ENCODE measurements at places on chromosomes 1 and 21.

GRCh38 chr1:26555550-26555981 is 26.0 kb downstream of the RPS6KA1 start:
- no peak for DNase-seq

- no peak for DNase-seq
Measured at GRCh38 chr1:32339363-32339978, 3.4 kb upstream of the MARCKSL1 start.

DNA sequence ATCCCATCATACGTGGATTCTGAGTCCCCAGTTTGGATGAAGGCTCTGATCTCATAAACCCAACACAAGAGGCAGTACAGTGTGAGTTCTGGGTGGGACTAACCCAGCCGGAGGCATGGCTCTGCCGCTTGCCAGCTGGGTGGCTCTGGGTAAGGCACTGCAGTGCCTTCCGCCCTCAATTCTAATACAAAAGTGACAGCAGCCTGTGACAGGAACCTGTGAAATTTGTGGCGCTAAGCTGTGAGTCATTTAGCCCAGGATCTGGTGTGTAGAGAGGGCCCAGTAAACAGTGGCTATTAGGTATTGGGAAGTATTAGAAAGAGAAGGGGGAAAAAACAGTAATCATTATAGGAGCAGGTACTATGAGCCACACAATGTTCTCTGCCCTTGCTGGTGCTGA is 23.3 kb downstream of the HSPG2 start:
- DNase-seq, result no peak

DNA sequence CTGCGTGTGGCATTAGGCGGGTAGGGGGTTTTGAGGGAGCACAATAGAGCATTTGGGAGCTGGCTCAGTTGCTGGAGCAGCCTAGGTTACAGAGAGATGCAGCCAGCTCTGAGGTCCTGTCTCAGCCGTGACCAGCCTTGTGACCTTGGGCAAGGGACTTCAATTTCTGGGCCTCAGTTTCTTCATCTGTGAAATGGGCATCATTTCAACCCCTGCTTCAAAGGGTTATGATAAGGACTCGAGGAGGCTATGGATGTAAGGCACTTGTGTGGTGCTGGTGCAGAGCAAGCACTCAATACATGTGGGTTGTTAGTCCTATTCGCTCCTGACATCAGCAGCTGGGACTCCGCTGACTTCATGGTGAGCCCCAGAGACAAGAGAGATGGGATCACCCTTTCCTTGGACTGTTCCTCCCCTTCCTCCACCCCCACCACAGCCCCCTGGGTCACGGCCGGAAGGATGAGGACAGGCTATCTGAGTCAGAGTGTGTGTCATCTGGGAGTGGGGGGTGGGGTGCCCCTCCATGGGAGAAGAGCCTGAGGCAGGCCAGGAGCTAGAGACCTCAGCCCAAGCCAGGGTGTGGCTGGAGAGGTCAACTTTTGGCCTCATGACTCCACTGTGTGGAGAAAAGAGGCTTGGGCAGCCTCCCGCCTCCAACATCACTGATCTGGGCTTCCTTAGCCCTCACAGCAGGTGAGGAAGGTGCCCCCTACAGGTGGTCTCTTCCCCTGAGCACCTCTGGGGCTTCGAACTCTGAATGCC is 71.4 kb upstream of the ZBTB40 start:
- no peak for DNase-seq

DNA sequence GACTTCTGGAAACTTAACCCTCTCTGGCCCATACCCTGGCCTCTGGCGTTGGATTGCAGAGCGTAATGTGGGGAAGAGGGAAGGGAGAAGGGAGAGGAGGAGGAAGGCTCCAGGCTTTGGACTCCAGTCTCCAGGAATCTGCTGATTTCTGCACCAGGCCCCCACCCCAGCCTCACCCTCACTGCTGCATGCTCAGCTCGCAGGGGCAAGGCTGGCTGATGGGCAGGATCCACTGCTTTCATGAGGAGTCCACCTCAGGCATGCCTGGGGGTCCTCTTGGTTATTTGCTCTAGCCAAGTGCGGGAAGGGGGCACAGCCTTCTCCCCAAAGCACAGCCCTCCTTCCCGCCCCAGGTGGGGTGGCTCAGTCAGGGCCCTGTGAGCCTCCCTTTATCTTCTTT is 3.7 kb downstream of the OLFML3 start:
- DNase-seq, result no peak

- DNase-seq, result no peak
Measured at GRCh38 chr1:77817368-77818209, 38.1 kb downstream of the MIGA1 start.

Measured in activated gamma-delta T cell treated with anti-CD3 and anti-CD28 coated beads, Interleukin-2, amount 50 U/mL, for 16 hours (primary cell).